ENCODE measurements at places on chromosomes 3 and 15.

- no peak for DNase-seq
Measured at GRCh38 chr3:9041626-9042025, 78.4 kb upstream of the RAD18 start.

GRCh38 chr15:59304034-59304795 lies 68.5 kb downstream of the MYO1E start:
- DNase-seq, result no peak

DNA sequence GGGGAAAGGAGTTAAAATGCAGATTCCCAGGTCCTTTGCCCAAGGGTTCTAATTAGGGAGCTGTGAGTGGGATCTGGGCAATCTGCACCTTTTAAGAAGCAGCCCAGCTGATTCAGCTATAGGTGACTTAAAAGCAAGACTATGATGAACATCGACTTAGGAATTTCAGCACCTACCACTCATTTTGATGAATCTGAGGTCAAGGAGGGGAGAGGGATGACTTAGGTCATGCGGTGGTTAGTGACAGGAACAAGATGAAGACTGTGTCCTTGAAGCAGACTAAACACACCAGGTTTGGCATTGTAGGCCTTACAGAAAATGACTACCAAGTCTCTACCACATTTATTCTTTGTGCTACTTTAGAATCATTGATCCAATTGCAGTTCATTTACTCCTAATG lies 196.3 kb downstream of the DTWD1 start:
- no peak for DNase-seq

DNA sequence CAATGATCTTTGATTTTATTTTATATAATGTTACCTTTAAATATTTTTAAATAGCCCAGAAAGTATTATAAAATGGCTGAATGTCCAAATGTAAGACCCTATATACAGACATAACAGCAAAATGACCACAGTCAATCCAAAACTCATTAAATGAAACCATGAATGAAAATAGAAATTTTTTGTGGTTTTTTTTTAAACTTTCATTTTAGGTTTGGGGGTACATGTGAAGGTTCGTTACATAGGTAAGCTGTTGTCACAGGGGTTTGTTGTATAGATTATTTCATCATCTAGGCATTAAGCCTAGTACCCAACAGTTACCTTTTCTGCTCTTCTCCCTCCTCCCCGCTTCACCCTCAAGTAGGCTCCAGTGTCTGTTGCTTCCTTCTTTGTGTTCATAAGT lies 108.8 kb downstream of the FAIM start:
- DNase-seq, result no peak

DNA sequence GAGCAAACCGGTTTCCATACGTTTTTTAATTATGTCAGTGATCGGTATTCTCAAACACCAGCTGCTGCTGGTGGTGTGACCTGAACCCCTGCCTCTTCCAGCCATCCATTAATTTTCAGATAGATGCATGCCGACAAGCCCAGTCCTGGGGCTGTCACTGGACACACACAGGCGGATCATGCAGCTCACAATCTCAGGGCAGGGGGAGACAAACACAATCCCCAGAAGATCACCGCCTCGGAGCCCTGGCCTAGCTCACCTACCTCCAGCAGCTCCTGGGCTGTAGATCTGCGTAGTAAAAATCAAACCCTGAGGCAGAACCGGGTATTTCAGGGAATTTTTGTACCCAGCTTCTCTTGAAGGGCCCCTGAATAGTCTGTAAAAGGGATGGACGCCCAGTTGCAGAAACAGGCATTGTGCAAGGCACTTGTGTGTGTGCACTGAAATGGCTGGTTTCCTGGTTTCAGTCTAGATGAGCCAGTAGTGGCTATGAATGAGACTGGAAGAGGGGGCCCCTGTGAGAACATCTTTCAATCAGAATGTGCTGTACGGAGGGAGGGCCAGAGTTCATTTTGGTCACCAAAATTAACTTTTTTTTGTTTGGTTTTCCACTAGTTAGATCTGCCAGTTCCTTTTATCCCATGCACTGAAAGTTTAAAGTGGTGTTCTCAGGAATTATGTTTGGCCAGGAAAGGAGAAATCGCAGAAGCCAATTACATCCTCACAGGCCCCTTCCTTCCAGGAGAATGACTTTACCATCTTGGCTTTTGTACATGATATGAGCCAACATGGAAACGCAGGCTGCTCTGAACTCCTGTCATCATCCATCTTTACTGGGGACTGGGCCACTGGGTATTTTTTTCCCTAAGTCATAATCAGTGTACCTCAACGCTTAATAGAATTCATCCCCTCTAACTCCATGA lies 55.0 kb upstream of the RPL32 start:
- no peak for DNase-seq

- DNase-seq, result no peak
Measured at GRCh38 chr3:115351193-115351592, 204.1 kb upstream of the ZBTB20 start.

DNA sequence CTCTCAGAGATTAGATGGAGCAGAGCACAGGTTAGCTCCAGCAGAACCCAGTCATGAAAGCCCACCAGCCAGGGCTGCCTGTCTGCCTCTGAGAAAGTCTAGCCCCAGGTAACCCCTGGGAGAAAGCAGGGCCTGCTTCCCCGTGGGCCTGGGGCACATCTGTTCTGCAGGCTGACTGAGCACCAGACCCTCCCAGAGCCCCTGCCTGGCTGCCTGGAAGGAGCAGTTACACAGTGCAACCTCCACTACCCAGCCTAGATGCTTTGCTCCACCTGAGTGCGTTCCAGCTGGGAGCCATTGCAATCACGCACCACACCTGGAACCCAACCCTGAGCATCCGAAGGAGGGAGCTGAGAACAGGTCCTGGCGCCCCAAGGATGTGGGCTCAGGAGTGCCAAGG lies 24.7 kb upstream of the OR5K4 start:
- no peak for DNase-seq

DNA sequence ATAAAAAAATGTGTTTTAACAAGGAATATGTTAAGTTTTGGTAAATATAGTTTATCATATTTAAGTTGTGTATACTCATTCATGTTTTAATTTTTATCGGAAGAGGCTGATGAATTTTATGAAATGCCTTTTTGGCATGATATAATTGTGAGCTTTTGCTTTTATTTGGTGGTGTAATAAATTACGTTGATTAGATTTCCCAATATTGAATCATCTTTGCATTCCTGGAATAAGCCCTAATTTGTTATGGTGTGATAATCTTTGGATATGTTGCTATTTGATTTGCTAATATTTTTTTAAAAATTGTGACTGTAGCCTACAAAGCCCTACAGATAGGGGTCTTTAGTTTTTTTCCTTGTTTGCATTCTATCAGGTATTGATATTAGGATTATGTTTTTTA lies 107.4 kb downstream of the IGF1R start:
- DNase-seq, result no peak

DNA sequence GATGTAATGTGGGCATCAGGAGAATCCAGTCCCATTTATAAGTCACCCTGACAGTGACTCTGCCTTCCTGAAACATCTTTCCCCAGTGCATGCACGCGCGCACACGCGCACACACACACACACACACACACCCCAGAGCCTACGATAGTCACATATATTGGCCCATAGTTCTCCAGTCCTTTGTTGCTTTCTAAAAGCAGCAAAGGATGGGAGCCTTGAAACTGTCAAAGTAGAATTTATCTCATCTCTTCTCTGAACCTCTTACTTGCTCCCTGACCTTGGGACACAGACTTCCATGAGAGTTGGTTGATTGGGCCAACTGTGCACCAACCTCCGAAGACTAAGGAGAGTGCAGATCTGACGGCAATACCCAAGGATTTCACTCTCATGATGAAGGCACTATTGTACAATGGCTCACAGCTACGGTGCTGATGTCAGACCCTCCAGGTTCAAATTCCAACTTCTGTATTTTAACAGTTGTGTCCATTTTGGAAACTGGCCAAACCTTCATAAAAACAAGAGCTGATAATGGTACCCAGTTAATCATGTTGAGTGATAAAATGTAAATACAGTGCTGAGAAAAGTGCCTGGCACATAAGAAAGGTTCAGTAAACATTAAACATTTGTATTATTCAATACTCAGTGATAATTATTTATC lies 8.3 kb downstream of the CPA3 start:
- DNase-seq, result peak; percentile 59

DNA sequence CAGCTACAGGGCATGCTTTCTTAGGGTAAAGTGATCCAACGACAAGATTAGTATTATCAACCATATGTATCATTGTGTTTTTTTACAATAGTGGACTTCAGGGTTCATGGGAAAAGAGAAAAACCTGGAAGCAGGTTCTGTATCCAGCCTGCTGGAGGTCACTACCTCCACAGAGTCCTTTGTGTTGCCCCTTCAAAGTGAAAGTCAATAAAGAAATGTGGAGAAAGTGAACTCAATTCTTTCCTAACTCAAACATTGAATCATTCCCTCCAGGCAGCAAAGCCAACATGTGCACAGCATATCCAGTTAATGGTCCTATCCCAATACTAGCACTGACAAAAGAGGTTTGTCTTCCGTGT lies 45.4 kb downstream of the FGF7 start:
- no peak for DNase-seq

- DNase-seq, result no peak
Measured at GRCh38 chr3:188269040-188269439, 115.1 kb downstream of the LPP start.

DNA sequence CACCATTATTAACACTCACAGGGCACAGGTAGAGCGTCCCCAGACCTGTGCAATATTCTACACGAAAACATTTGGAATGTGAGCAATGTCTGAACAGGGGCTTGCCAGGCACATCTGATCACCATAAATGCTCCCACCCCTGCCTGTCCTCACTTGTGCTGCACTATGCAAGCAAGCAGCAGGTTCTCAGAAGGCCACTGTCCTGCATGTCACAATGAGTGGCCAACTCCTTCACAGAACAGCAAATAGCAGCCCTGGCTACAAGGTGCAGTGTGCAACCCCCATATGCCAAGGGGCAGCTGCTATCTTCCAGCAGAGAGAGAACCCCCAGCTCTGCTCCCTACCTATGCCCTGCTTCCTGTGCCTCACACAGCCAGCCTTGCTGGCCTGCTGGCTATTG lies 32.6 kb downstream of the SEC22C start:
- DNase-seq, result no peak

- DNase-seq, result no peak
Measured at GRCh38 chr3:188674595-188674994, 497.2 kb upstream of the TPRG1 start.

GRCh38 chr3:2790266-2790815 lies 319.8 kb downstream of the IL5RA start:
- DNase-seq, result no peak

DNA sequence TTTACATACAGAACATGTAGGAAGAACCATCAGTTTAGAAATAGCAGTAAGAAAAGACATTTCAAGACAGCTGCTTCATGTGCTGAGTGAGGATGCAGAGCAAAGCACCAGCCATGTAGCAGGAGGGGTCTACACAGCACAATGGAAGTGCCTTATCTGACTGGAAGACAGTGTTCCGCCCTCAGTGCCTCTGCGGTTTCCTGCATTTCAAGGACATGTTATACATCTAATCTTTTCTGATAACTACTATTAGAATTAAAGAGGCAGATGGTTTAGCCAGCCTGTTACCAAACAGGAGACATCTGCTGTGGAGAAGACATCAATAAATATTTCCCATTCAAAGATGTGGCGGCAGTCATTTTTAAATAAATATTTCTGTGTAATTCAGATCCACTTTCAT lies 10.6 kb downstream of the LSG1 start:
- DNase-seq, result peak; percentile 90

DNA sequence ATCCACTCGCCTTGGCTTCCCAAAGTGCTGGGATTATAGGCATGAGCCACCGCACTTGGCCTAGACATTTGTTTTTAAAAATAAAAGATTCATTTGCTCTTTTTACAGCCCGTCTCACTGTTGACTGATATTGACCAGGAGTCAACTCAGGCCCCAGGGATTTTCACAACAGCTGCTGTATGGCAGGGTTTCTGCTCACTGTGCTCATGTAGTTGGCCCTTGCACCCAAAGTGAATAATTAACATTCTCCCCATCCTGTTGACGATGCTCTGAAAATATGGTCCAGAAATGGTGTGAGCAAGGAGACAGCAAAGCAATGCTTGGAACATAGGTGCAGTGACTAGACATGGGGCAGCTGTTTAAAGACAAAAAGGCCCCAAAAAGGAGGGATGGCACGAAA lies 2.9 kb upstream of the CCR5 start:
- DNase-seq, result no peak

GRCh38 chr15:59372352-59373211 lies at the start of gene MYO1E:
Gene MYO1E, minus strand, starts transcription at chr15:59372871. Its CDS starts 371 bp downstream, at chr15:59372500.
- peak; percentile 75 for DNase-seq

- DNase-seq, result no peak
Measured at GRCh38 chr3:123129532-123129931, 62.7 kb downstream of the PDIA5 start.

GRCh38 chr15:72057548-72058091 lies 60.3 kb downstream of the MYO9A start:
- DNase-seq, result no peak

GRCh38 chr15:71114066-71114680 lies 1.1 kb upstream of the THSD4 start:
- DNase-seq, result no peak

DNA sequence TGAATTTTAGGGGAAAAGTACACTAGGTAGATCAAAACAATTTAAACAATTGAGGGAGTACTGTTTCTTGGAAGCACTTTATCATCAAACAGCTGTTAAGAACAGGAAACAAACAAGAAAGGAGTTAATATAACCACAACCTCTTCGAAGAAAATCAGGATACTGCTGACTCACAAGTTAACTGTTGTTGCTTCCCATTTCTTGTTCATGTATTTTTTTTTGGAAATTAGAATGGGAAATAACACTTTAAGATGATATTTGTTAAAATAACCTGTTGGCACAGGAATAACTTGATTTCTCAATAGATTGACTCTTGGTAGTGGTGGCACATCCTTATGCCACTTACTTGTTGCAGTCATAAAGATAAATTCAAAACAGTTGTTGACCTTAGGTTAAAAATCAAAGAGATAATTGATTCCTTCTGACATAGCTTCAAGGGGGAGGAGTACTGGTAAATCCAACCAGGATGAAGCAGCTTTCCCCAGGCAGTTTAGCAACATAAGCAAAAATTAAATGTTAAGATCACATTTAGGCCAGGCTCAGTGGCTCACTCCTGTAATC lies 3.3 kb downstream of the BNIP2 start:
- peak; percentile 69 for DNase-seq

- DNase-seq, result no peak
Measured at GRCh38 chr3:49779358-49780079, 6.8 kb downstream of the IP6K1 start.

- no peak for DNase-seq
Measured at GRCh38 chr3:81790117-81790516, 28.7 kb upstream of the GBE1 start.
